Activated T-helper 9 cell treated with anti-CD3 and anti-CD28 coated beads, Interleukin-2, amount 50 U/mL, for 16 hours (primary cell): ENCODE measurements at places on chromosomes 3 and 15.

GRCh38 chr3:33103480-33103879, 6.5 kb upstream of the GLB1 start:
- DNase-seq, result no peak

GRCh38 chr3:18512007-18512406, 86.9 kb upstream of the SATB1 start:
- no peak for DNase-seq

DNA sequence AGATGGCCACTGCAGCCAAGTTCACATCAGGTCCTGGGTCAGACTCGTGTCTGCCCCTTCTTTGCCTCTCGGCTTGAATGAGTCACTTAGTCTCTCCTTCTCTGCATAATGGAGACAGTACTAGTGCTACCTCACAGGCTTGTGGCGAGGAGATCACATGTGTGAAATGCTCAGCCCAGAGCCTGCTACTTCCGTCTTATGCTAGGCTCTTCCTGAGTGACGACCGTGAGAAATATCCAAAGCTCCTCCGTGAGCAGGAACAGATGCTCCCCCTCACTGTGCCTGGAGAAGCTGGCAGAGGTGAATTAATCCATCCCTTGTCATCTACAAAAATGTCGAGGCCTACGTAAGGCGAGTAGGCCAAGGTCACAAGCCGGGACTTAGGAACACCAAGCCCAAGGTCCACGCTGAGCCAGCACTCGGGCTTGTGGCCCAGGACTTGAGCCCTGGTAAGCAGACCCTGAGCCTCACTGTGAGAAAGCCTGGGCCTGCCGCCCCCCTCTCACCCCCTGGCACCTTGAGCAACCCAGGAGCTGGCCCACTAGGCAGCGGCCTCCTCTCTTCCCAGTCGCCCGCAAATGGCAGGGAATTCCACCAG, 17.9 kb downstream of the PAK6 start:
- DNase-seq, result no peak

- no peak for DNase-seq
Measured at GRCh38 chr3:9879830-9880549, at the start of gene CIDEC. TSS of gene CIDEC (minus strand) at chr3:9880253. CDS start at chr3:9878486, 1,767 bp downstream.

DNA sequence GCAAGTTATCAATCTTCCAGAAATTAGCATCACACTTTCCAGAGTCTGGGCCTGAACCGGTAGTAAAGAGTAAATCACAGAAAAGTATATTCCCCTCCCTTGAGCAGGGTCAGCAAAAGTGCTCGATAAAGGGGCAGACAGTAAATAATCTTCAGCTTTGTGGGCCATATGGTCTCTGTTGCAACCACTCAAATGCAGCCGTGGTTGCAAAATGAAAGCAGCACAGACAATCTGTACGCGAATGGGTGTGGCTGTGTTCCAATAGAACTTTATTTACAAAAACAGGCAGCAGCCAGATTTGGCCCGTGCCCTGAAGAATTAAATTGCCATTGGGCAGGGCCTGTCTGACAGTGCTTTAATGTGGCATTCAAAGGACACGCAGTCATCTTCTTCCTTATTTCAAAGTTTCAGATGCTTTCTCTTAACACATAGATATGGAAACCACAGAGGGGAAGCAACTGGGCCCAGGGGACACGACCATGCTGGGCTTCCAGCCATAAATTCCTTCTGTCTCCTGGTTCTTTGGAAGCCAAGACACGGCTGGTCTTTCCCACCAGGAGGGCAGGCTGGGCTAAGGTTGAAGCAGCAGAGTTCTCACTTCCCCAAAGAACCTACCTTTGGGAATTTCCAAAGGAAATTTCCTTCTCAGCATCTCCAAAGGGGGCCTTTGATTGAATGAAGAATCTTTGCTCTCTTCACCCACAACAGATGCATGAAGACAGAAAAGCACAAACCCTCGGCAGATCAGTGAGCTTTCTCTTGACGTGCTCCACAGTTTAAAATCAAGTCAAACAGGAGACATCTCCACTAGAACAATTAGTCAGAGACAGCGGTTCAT, 489.8 kb upstream of the PROK2 start:
- DNase-seq, result no peak

GRCh38 chr15:98706387-98706786, 58.0 kb downstream of the IGF1R start:
- DNase-seq, result no peak

DNA sequence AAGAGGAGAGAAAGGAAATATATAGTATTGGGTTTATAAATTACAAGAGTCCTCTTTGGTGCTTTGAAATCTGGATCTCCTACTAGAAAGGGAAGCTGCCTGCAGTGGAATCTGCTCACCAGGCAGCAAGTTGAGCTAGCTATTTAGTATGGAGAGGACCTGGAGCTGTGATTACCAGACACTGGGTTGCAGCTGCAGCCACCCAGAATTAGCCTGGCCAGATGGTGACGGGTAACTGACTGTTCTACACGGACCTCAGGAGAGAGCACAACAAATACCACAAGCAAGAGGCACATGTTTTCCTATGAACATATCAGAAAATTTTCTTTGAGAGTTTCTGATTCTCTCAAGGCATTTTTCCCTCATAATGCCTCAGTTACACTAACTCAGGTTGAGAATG, 46.5 kb downstream of the SYNPR start:
- DNase-seq, result no peak

DNA sequence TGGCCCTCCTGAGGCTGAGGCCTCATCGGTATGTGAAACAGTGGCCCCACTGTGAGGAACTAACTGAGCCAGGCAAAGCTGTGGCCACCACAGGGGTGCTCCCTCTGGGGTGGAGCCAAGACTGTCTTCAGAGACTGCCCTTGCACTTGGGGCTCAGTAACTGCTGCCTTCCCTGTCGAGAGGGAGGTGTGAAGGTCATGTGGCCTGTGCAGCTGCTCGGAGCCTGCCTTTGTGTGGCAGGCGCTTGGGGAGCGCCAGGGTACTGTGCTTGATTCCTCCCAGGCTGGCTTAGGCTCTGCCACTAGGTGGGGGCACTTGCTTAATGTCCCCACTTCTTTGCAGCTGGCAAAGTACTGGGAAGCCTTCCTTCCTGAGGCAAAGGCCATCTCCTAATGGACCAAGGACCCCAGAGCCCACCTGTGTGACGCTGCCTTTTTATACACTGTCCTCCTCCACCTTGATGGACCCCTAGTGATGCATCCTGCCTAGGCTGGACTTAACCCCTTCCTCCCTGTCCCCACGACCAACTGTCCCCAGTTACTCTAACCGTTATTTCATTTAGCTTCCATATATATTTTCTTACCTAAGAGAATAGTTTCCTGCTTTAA, 14.2 kb upstream of the SNX22 start:
- DNase-seq, result no peak

DNA sequence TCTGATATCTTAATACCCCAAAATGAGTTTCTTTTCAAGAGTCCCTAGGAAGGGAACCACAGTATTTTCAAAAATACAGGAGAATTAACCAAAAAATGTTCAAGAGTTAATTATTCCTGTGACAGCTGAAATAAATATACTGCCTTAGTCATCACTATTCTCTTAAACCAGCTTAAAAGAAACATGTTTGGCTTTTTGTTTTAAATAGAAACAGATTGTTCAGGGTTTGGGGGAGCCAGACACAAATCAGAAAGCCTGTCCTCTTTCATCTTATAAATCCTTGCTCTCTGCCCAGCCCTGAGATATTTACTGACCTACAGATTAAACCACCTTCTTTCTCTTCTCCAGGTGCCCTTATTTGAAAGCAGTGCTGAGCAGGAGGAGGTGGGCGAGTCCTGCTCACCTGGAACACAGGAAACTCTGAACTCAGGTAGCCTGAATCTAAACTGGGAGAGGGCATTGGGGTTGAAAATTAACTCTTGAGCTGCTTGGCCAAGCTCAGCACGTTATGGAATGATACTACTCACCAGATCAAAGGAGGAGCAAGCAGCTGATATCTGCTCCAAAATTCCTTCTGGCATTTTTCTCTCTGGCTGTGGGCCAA, 84.1 kb upstream of the SPRED1 start:
- DNase-seq, result no peak

- DNase-seq, result no peak
Measured at GRCh38 chr3:115272036-115272824, 125.1 kb upstream of the ZBTB20 start.

DNA sequence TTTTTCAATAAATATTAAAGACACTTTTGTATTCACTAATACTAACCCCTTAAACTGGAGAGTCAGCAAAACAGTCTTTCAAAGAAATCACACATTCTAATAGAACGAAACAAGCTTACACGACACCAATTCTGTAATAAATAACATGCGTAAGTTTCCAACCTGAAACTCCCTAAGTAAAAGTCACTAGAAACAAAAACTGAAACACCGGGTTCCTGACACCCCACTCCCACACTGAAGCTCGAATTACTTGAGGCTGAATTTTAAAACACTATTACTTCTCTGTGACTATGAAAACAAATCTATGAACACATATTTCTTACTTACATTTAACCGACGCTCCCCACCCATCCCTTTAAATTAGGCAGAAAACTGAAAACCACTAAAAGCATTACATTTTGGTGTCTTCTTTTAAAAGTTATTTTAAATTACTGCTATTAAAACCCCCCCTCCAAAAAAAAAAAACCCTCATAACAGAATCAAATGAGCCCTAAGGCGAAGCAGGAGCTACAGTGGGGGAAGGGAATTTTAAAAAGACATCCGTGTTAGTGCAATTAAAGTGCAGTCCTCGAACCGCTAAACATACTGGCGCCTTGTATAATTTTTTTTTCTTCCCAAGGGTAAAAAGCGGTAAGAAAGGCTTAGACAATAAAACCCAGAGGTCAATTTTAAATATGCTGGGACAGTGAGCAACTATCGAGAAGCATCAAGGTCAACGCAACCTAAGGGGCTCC, 878 bp downstream of the SPPL2A start:
- peak; percentile 13 for DNase-seq

DNA sequence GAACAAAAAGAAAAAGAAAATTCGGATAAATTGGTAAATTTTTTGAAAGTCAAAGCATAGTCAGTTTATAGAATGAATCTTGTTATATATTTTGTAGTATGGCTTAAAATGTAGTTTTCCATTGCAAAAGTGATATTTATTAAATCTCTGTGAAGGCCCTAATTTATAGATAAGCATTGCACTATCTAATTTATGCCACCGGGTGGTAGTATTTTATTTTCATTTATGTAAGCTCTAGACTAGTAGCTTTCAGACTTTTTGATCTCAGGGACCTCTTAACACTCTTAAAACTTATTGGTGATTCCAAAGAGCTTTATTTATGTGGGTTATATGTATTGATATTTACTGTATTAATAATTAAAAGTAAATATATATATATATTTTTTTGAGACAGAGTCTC, 133.9 kb upstream of the LRRFIP2 start:
- no peak for DNase-seq

DNA sequence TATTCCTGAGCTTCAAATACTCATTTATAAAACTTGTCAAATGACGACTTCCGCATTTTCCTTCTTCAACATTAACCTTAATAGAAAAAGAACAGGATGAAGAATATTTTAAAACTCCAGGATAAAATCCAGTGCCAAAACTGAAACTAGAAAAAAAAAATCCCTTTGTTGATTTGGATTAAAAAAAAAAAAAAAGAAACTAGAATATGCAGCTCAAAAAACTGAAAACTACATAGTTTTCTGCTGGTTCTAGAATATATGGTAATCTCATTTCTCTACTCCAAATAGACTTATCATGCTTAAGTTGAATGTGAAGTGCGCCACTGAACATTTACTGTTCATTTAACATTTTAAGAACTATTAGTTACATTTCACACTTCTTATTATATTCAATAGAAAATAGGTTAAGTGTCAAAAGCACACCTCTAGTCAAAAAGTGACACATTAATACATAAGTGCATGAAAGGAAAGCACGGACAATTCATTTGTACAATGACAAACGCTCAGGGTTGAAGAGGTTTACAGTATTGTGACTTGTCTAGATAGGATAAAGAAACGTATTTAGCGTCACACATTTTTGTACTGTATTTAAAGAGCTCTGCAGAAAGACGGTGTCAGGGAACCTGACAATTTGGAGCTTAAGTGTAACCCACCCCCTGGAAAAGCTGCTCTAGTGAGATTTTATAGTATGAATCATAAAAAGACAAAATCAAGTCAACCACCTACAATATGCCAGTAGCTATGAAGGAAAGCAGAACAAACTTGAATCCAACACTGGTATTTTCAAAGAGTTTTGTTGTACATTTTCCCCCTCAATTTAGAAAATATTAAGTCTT, 5.8 kb downstream of the TRA2B start:
- no peak for DNase-seq

DNA sequence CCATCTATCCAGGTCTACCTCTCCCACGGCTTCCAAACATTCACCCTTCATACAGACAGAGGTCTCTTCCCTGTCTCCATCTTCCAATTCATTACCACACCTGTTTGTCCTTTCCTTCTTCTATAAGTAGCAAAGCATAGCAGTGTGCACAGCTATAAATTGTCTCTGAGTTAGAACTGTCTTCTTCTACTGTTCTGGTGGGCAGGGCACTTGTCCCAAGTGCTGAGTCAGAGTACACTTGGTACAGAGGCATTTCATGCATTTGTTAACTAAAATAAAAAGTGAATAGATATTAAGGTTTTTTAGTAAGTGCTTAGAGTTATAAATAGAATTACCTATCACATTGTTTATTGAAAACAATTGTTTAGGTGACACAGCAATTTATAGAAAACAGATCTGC, 150.1 kb upstream of the CCDC54 start:
- DNase-seq, result no peak
